Testis (tissue), 5 donors: ENCODE measurements at places on chromosomes 12 and 14. TPM values are rescaled to one million over a fixed set of nuclear protein-coding genes. Genes with fewer than 3 reads are reported as not detected.

- DNase-seq = no peak
Observed at GRCh38 chr14:31449971-31450610, 7.2 kb downstream of the DTD2 start.

- peak; percentile 74 for DNase-seq
Observed at GRCh38 chr14:77133720-77134338, 7.8 kb downstream of the ZDHHC22 start.

GRCh38 chr12:15193946-15194345 lies 27.3 kb downstream of the RERG start:
- DNase-seq = no peak

KRT82 gene
- not detected for total RNA-seq

DNA sequence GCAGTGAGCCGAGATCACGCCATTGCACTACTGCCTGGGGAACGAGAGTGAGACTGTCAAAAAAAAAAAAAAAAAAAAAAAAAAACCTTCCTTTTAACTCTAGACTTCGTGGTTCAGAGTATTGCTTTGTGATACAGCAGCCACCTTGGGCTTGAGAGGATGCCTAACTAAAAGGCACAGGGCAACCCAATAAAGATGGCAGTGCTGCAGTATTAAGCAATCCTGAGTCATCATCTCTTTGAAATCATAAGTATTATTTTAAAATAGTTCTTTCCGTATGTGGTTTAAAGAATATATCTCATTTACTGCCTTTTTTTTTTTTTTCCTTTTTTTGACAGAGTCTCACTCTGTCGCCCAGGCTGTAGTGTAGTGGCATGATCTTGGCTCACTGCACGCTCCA lies 116.1 kb downstream of the PLEKHA5 start:
- no peak for DNase-seq

DNA sequence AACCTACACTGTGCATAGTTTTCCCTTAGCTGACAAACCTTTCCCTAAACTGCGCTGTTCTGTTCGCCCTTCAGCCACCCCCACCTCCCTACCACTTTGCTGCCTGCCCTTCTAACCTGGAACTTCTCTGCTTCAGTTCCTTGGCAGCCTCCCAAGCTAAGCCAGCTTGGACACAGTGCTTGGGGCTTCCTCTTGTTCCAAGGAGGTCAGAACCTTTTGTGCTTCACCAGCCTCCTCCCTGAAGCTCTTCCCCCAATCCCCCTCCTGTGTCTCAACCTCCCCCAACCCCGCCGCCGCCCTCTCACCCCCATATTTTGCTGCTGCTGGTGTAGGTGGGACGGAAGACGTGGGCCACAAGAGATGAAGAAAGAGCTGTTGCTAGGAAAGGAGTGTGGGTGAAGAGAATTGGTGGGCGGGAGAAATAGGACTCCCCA lies 8.1 kb upstream of the RIC8B start:
- DNase-seq = peak; percentile 77
